ENCODE measurements at places on chromosomes 12 and 14. TPM values are rescaled to one million over a fixed set of nuclear protein-coding genes. Genes with fewer than 3 reads are reported as not detected.

KRT2 gene
- not detected for total RNA-seq

DNA sequence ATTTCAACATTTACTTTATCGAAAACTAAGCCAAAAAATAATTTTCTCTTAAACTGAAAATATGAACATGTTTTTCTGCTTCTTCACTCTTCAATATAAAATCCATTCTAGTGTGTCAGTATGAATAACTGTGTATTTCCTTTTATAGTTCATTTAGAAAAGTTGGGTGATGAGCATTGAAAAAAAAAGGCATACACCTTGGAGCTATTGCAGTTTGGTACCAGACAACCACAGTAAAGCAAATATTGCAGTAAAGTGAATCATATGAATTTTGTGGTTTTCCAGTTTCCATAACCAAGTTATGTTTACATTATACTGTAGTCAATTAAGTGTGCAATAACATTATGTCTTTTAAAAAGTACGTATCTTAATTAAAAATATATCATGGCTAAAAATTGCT, 195.0 kb upstream of the FOXG1 start:
- DNase-seq, result no peak

DNA sequence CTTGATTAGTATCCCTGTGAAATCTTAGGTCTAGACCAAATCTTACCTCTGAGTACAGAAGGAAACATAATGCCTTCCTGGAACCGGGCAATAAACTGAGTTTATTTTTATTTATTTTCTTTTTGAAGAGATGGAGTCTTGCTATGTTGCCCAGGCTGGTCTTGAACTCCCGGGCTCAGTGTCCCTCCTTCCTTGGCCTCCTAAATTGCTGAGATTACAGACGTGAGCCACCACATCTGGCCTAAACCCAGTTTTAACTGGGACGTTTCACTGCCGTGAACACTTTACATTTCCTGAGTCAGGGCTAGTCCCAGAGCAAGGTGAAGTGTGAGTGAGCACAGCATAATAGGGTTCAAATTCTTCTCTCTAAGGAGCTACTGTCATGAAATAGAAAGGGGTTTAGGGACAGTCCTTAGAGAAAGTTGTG, 671 bp downstream of the GUCY2C start:
- DNase-seq, result no peak

PXN gene
- total RNA-seq, result 70.3 TPM

DNA sequence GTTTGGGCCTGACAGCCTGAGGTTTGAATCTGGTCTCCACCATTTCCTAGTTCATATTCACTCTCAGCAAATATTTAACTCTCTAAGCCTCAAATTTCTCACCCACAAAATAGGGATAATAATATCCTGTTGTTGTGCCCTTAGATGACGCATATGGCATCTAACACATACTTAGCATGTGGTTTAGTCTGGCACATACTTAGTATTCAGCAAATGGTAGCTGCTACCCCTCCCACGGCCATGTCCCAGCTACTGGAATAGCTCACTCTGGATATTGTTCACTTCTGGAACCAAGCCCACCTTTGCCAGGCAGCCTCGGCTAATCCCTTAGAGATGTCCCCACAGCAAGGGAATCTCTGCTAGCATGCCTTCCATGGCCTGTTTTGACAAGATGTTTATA, 53.3 kb downstream of the BICD1 start:
- no peak for DNase-seq

- DNase-seq, result no peak
Measured at GRCh38 chr12:22082190-22082701, 36.2 kb downstream of the CMAS start.

- DNase-seq, result peak; percentile 54
Measured at GRCh38 chr14:106372870-106373652, 846.7 kb downstream of the TMEM121 start.

KRT80 gene
- not detected for total RNA-seq

- no peak for DNase-seq
Measured at GRCh38 chr12:110531741-110532333, 29.7 kb downstream of the RAD9B start.
